ENCODE measurements at places on chromosomes 7 and 10. TPM values are rescaled to one million over a fixed set of nuclear protein-coding genes. Genes with fewer than 3 reads are reported as not detected.

- no peak overlapping the region for H3K27ac ChIP-seq
- no peak for DNase-seq
- H3K4me1 ChIP-seq = no peaks in the 10 kb centered on the region
- no peaks in the 10 kb centered on the region for H3K27me3 ChIP-seq
- H3K4me3 ChIP-seq = no peak overlapping the region
Measured at GRCh38 chr7:131284702-131285419, 42.8 kb upstream of the MKLN1 start.

DNA sequence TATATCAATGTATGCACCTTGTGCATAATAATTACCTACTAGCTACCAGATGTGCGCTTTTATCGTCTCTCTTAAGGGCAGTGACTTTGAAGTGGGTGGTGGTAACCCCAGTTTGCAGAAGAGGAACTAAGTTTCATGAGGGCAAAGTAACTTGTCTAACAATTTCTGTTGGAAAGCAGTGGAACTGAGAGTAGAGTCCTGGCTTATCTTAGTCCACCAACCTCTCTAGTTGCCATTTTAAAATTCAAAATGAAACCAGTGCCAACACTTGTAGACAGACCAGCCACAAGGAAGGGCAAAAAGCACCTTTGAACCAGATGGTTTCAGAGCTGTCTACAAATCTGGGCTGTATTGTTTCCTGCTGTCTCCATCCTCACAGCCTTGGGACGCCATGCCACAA, 32.0 kb upstream of the RBM20 start:
- H3K27ac ChIP-seq = no peak overlapping the region
- H3K4me3 ChIP-seq = no peak overlapping the region
- DNase-seq = no peak
- H3K36me3 ChIP-seq = peaks cover 3% of the 10 kb centered on the region
- H3K27me3 ChIP-seq = no peaks in the 10 kb centered on the region

DNA sequence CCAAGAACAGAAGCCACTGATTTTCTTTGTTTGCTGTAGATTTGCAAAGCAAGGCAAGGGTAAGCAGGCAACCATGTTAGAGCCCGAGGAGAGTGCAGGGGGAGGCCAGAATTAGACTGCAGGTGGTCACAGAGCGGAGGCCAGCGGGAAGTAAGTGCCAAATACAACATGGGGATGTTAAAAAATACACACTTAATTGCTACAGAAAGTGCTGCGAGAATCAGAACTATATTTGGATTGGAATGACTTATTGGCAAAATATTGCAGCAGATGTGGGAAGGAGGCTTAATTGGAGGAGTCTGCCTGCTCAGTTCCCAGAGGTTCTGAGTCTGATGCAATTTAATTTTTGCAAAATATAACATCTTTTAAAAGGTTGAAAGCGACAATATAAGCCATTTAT, 49.7 kb upstream of the ADCY1 start:
- no peaks in the 10 kb centered on the region for H3K36me3 ChIP-seq
- no peak for DNase-seq
- H3K27ac ChIP-seq = no peak overlapping the region
- no peak overlapping the region for H3K4me3 ChIP-seq

DNA sequence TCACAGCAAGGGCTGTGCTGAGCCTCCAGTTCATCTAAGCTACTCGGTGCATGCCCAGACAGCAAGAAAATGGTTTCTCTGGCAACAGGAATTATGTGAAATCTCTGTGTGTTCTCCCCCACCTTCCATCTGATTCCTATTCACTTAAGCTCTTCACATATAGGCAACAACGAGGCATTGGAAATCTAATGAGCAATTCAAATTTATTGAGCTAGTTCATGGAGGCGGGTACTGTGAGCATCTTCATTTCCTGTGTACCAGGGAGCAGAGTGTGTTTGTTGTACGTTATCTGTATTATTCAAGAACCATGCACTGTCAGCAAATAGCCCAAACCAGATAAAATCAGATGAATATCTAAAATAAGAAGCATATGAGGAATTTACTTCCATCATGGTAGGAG, 739.1 kb downstream of the MAGI2 start:
- DNase-seq = no peak
- H3K4me1 ChIP-seq = no peaks in the 10 kb centered on the region
- H3K27me3 ChIP-seq = no peaks in the 10 kb centered on the region
- H3K4me3 ChIP-seq = no peak overlapping the region

- no peak overlapping the region for H3K27ac ChIP-seq
- H3K36me3 ChIP-seq = peaks cover 7% of the 10 kb centered on the region
- H3K4me1 ChIP-seq = peaks cover 13% of the 10 kb centered on the region
- no peak for DNase-seq
Measured at GRCh38 chr10:63536698-63537097, 15.5 kb downstream of the REEP3 start.

- no peak for DNase-seq
- H3K4me3 ChIP-seq = no peak overlapping the region
- H3K27me3 ChIP-seq = peaks cover 16% of the 10 kb centered on the region
- H3K27ac ChIP-seq = no peak overlapping the region
- no peaks in the 10 kb centered on the region for H3K4me1 ChIP-seq
Measured at GRCh38 chr10:13674645-13675588, 88.2 kb downstream of the PRPF18 start.

- H3K27me3 ChIP-seq = no peaks in the 10 kb centered on the region
- H3K27ac ChIP-seq = no peak overlapping the region
- no peak for DNase-seq
Measured at GRCh38 chr10:99938563-99938962, 71.2 kb downstream of the DNMBP start.

GRCh38 chr7:125664625-125665024, 735.0 kb upstream of the POT1 start:
- H3K27me3 ChIP-seq = no peaks in the 10 kb centered on the region
- no peaks in the 10 kb centered on the region for H3K4me1 ChIP-seq
- H3K4me3 ChIP-seq = no peak overlapping the region
- no peak overlapping the region for H3K27ac ChIP-seq
- DNase-seq = no peak

- no peak overlapping the region for H3K27ac ChIP-seq
- peaks cover 9% of the 10 kb centered on the region for H3K36me3 ChIP-seq
- H3K4me3 ChIP-seq = no peak overlapping the region
- no peaks in the 10 kb centered on the region for H3K27me3 ChIP-seq
- DNase-seq = no peak
Measured at GRCh38 chr10:125785791-125786190, 10.2 kb upstream of the MMP21 start.

DNA sequence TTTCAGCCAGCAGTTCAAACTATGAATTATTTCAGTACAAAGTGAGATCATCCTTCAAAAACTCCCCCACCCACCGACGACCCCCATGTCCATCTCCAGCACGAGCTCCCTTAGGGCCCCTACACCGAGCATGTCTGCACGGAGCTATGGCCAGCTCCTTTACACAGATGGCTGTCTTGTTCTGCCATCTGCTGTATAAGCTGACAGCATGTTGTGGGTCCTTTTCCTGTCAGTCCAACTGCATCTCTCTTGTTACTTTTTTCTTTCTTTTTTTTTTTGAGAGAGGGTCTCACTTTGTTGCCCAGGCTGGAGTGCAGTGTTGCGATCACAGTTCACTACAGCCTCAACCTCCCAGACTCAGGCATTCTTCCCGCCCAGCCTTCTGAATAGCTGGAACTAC, 21.6 kb downstream of the NPC1L1 start:
- H3K27me3 ChIP-seq = no peaks in the 10 kb centered on the region
- no peak overlapping the region for H3K27ac ChIP-seq
- DNase-seq = no peak
- H3K4me3 ChIP-seq = no peak overlapping the region

CNPY1 gene
- not detected for total RNA-seq
